H9 (cell line): ENCODE measurements at places on chromosomes 1 and 21. TPM values are rescaled to one million over a fixed set of nuclear protein-coding genes. Genes with fewer than 3 reads are reported as not detected.
A peak's percentile ranks its signal among the peaks of the same experiment; 100 is the strongest.

DNA sequence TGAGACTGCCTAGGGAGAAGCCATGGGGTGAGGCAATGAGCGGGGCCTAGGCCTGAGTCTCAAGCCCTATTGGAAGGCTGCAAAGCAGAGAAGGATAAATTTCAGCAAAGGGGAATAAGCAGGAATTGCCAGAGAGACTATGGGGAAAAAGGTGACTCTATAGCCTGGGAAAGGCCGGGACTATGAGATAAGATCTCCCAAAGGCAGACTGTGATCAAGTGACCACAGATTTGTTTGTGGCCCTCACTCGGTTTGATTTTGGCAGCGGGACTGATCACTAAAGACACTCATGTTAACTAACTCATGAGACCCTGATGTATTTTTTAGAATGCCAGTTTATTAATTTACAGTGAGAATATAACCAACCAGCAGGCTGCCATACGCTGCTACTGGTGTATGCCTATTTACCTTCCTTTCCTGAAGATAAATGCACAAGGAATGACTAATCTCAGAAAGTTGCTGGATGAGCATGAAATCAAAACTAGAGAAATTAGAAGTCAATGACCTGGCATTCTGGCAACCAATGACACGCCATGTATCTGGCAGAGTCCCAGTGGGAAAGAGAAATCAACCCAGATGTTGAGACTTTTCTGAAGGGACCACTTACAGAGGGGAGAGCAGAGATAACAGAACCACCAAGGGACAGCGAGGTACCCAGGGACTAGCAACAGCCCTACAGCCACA lies 4.3 kb downstream of the HSF2BP start:
- DNase-seq: no peak

GRCh38 chr1:193264313-193265065 lies 78.1 kb upstream of the B3GALT2 start:
- DNase-seq: no peak

- DNase-seq: no peak
Measured at GRCh38 chr1:225525377-225525776, 97.5 kb upstream of the LBR start.

Gene SLC9C2
- not detected in 2 replicates for total RNA-seq

DNA sequence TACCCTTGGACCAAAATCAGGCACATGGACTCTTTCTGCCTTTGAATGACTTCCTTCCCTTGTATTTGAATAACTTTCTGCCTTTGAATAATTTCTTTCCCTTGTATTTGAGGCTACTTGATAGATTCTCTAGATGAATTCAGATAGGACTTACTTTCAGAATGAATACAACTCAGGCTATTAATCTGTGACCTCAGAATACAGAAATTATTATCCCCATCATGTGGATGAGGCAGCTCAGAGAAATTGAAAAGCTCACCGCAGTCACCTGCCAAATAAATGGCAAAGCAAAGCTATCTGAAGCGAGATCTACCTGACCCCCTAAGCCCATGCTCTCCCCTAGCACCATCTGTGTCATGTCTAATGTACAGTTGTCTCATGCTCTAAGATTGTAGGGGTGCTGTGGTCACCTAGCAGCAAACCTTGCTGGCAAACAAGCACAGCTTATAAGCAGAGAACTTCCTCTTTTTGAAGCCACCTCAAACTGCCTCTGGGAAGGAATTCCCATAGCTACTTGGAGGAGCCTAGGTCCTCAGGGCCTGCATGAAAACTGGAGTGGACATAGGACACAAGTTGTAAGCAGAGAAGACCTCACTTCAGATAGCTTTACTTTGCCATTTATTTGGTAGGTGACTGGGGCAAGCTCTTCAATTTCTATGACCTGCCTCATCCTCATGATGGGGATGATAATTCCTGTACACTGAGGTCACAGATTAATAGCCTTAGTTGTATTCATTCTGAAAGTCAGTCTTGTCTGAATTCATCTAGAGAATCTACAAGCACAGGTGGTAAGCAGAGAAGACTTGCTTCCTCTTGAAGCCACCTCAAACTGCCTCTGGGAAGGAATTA lies 66.1 kb downstream of the FASLG start:
- no peak for DNase-seq

DNA sequence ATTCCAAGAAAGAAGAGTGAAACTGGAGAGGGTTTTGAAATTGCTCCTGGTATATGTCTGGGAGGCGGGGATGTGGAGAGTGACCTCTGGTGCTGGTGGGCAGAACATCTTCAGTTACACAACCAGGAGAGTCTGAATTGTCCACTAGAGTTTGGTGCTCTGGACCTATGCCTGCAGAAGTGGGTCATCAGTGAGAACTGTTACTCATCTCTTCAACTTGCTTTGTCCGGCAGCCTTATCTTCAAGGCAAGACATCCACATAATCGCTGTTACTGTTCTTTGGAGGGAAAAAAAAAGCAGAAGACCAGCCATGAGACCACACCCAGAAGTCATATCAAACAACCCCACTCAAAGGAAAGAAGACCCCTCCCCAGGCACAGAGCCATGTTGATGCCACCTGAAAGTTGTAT lies 14.9 kb downstream of the SH2D1B start:
- no peak for DNase-seq

Gene RNF186
- total RNA-seq: not detected in 2 replicates

Gene LMOD1
- 0.31 and 0.44 TPM in 2 replicates for total RNA-seq

DNA sequence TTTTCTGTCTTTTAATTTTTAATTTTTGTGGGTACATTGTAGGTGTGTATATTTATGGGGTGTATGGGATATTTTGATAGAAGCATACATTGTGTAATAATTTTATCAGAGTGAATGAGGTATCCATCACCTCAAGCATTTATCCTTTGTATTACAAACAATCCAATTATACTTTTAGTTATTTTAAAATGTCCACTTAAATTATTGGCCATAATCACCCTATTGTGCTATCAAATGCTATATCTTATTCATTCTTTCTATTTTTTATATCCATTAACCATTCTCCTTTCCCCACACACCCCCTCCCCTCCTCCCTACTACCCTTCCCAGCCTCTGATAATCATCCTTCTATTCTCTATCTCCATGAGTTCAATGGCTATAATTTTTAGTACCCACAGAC lies 70.2 kb upstream of the TSHB start:
- no peak for DNase-seq

- DNase-seq: no peak
Measured at GRCh38 chr1:70818401-70818800, 229.2 kb downstream of the PTGER3 start.

- DNase-seq: no peak
Measured at GRCh38 chr1:211648336-211648735, 27.1 kb downstream of the NEK2 start.

Gene ERRFI1
- 19.2 and 20.8 TPM in 2 replicates for total RNA-seq

DNA sequence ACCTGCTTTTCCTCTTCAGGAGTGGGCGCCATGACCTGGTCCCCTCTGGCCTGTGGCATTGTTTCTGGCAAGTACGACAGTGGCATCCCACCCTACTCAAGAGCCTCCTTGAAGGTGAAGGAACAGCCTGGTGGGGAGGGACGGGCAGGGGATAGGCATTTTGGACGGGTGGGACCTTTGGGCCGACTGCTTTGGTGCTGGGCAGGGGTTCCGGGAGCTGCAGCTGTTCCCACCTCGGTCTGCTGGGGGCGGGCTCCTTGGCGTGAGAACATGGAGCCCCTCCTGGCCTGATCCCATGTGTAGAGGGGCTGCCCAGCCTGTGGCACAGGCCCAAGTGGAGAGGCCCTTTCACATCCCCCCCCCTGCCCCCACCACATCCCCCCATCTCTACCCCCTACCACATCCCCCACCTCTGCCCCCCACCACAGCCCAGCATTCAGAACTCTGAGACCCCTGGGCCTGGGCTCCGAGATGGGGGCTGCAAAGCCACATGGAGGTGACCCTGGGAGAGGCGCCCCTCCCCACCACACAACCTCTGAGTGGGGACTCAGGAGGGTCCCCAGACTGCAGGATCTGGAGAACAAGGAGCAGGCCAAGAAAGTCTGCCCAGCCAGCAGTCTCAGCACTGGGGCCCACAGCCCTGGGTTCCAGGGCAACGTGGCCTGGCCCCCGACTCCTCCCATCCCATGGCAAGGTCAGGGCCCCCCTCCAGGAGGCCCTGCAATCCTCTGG lies 50.0 kb downstream of the KCNAB2 start:
- DNase-seq: no peak

- DNase-seq: no peak
Measured at GRCh38 chr1:15693371-15693770, 9.3 kb downstream of the PLEKHM2 start.

- no peak for DNase-seq
Measured at GRCh38 chr1:189217646-189218045, 1260.0 kb downstream of the BRINP3 start.

- DNase-seq: no peak
Measured at GRCh38 chr1:24771574-24771973, 26.3 kb downstream of the CLIC4 start.

DNA sequence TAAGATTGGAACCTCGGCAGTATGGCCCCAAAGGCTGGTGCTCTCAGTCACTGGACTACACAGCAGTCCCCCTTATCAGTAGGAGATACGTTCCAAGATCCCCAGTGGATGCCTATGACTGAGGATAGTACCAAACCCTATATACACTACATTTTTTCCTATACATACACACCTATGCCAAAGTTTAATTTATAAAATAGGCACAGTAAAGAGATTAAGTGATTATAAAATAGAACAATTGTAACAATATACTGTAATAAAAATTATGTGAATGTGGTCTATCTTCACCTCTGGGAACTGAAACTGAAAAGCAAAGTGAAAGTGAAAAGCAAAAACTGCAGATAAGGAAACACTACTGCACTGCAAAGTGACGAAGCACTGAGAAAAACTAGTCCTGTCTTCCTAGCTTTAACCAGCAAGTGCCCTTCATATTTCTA lies 96.8 kb downstream of the INTS7 start:
- DNase-seq: no peak

Gene MSH4
- 0.53 and 0.63 TPM in 2 replicates for total RNA-seq

Gene TMOD4
- 0.42 and 1.6 TPM in 2 replicates for total RNA-seq

DNA sequence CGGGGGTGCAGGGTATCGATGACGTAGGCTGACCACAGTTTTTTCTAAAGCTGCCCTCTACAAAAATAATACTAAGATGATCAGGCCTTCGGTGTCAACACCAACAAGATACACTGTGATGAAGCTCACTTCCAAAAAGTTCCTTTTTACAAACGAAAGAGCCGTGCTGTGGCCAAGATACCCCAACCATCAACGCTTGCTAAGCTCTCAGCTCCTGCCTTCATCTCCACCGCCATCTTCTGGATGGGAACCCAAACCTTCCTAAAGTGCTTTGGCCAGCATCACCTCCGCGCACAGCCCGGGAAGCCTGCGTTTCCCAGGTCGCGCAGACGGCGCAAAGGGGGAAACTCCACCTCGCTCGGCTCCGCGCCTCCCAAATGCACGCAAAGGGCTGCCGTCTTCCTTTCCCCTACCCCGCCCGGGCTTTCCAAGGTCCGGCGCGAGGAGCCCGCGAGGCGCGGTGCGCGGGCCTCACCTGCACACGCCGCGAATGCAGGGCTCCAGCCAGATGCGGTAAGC lies 541 bp downstream of the USP48 start:
- DNase-seq: peak; percentile 59

Gene STIL
- total RNA-seq: 26.6 and 26.9 TPM in 2 replicates

GRCh38 chr1:229452956-229453801 lies 19.3 kb upstream of the ACTA1 start:
- DNase-seq: no peak

Gene OR2T29
- not detected in 2 replicates for total RNA-seq

Gene IL12RB2
- total RNA-seq: 0.77 and 0.88 TPM in 2 replicates

- DNase-seq: no peak
Measured at GRCh38 chr1:93106226-93106625, 27.1 kb downstream of the MTF2 start.

Gene P3R3URF
- not detected in 2 replicates for total RNA-seq

DNA sequence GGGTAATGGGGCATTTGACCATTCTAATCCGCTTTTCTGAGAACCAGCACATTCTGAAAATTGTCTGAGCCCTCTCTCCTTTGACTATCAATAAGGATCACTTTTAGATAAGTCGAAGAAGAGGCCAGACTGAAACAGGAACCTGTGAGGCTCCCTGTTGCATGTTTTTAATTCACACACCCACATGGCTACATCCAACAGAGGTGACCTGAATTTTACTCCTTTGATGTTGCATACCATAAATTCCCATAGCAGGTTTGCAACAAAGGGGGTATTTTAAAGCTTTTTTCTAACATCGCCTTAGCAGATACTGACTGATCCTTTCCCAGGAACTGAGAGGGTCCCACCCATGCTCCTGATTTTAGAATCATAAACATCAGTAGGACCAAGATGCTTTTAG lies 450.8 kb downstream of the USP25 start:
- DNase-seq: no peak

GRCh38 chr1:205454903-205455335 lies 926 bp downstream of the BLACAT1 start:
- DNase-seq: peak; percentile 65

Gene LAD1
- 29.0 and 30.1 TPM in 2 replicates for total RNA-seq
